Hepatocyte (in vitro differentiated cells): ENCODE measurements at places on chromosomes 7 and 10.

- no peaks in the 10 kb centered on the region for H3K4me1 ChIP-seq
- H3K27ac ChIP-seq: no peak overlapping the region
- no peak overlapping the region for H3K4me3 ChIP-seq
- no peaks in the 10 kb centered on the region for H3K36me3 ChIP-seq
- no peaks in the 10 kb centered on the region for H3K27me3 ChIP-seq
- no peak for DNase-seq
These were observed 182.4 kb downstream of the DNAJB6 start for GRCh38 chr7:157519246-157519645.

- H3K27me3 ChIP-seq: no peaks in the 10 kb centered on the region
- no peak overlapping the region for H3K4me3 ChIP-seq
- H3K27ac ChIP-seq: no peak overlapping the region
These were observed 62.7 kb downstream of the LGI1 start for GRCh38 chr10:93820434-93820833.

- H3K27me3 ChIP-seq: no peaks in the 10 kb centered on the region
- no peak overlapping the region for H3K27ac ChIP-seq
- peak; percentile 34 for DNase-seq
- H3K4me1 ChIP-seq: no peaks in the 10 kb centered on the region
- no peak overlapping the region for H3K4me3 ChIP-seq
- no peaks in the 10 kb centered on the region for H3K36me3 ChIP-seq
These were observed 138.6 kb upstream of the GRB10 start for GRCh38 chr7:50921114-50921813.

GRCh38 chr10:100303724-100304319, 17.3 kb upstream of the BLOC1S2 start:
- H3K4me1 ChIP-seq: no peaks in the 10 kb centered on the region
- H3K36me3 ChIP-seq: no peaks in the 10 kb centered on the region
- no peak overlapping the region for H3K27ac ChIP-seq

- H3K4me1 ChIP-seq: peaks cover 9% of the 10 kb centered on the region
- no peaks in the 10 kb centered on the region for H3K36me3 ChIP-seq
- H3K27me3 ChIP-seq: no peaks in the 10 kb centered on the region
These were observed 9.8 kb upstream of the FZD9 start for GRCh38 chr7:73423519-73424488.

- H3K27ac ChIP-seq: peak overlapping the region; percentile 63
- H3K4me1 ChIP-seq: peaks cover 50% of the 10 kb centered on the region
- no peaks in the 10 kb centered on the region for H3K36me3 ChIP-seq
These were observed 27.0 kb downstream of the CALML3 start for GRCh38 chr10:5551531-5552375.

DNA sequence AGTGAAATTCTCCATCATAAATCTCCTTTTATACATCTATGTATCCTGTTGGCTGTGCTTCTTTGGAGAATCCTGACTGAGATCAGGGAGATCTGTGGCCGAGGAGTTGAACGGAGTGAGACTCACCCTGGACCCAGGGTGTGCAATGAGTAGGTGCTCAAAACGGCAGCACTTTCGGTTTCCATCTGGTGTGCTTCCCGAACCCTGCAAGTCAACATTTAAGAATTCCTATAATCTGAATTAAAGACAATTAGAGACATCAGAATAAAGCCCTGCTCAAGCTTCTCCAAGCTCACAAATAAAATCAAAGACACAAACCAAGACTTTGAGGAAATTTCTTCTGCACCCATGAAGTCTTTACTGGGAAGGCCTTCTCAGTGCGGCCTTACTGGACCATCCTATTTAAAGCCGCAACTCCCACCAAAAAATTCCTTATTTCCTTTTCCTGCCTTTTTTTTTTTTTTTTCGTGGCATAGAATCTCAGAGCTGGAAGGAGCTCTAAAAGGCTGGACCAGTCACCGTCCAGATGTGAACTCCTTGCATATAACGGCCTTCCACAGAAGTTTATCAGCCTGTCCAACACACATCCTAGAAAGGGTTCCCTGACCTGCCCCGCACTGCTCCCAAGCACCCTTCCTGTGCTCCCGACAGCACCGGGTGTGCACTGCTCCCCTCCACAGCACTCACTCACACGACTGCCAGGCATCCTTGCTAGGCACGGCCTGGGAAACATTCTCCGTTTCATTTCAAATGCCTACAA, 29.7 kb downstream of the GNA12 start:
- DNase-seq: no peak
- no peak overlapping the region for H3K4me3 ChIP-seq
- no peaks in the 10 kb centered on the region for H3K27me3 ChIP-seq

- H3K27me3 ChIP-seq: no peaks in the 10 kb centered on the region
- peak overlapping the region; percentile 51 for H3K27ac ChIP-seq
- H3K36me3 ChIP-seq: no peaks in the 10 kb centered on the region
These were observed 143.1 kb downstream of the WDR37 start for GRCh38 chr10:1199345-1199673.
